Natural killer cell (primary cell): ENCODE measurements at places on chromosomes 16 and 17. TPM values are rescaled to one million over a fixed set of nuclear protein-coding genes. Genes with fewer than 3 reads are reported as not detected.
A peak's percentile ranks its signal among the peaks of the same experiment; 100 is the strongest.

CDT1 gene
- 2.6 TPM for total RNA-seq

DNASE1L2 gene
- 1.4 TPM for total RNA-seq

NPIPA8 gene
- not detected for total RNA-seq

ABCA6 gene
- total RNA-seq: 1.6 TPM

LYZL6 gene
- total RNA-seq: not detected

PLA2G10 gene
- total RNA-seq: not detected

CCL5 gene
- total RNA-seq: 793 TPM

DNA sequence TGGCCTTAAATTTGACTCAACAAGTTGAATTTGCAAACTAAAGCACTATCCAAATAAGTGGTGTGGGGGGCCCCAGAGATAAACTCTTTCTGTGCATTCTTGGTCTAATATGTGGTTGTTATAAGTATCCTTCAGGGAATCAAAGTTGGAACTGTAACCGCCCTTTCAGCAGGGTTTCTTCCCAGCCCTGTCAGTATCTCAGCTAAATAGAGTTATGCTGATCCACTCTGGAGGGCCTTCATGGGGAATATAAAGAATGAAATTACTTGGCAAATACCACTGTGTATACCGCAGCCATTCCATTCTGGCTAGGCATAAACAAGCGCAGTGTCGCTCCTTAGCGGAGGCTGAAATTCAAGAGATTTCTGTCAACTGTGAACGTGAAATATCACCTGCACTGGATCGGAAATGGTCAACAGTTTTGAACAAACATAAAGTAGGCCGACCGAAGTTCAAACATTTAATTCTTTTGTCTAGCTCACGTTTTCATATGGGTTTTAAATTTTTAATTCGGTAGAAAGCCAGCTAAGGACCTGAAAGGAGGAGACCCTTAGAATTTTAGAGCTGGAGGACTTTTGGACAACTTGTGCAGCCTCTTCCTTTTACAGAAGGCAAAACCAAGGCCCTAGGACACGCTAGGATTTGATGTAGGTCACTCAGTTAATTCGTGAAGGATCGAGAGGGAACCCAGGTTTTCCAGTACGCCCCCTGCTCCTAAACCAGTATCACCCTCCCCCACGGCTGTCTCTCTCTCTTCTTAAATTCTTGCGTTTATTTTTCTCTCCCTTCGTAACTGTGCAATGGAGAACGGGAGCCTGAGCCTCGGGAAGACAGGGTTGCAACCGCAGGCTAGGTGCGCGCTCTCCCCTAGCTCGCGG, 74.7 kb downstream of the CHD9 start:
- H3K27ac ChIP-seq: peak overlapping the region; percentile 92
- no peaks in the 10 kb centered on the region for H3K36me3 ChIP-seq
- peak; percentile 10 for DNase-seq

DNA sequence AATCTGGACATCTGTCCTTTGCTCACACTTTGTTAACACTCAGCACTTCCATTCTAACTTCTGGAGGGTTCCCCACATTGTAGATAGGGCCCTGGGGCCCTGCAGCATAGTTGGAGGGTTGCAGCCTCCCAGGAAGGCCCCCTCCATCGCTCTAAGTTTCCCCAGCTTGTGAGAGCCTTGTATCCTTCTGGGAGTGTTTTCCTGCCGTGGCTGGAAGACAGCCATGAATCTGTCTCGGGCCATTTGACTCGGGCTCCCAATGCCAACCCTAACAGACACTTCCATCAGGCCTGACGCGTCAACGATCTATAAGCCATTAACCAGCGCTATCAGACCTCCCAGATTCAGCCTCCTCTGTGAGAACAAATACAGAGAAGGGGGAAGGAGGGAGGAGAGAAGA, 263.7 kb upstream of the RPL38 start:
- H3K36me3 ChIP-seq: no peaks in the 10 kb centered on the region
- no peaks in the 10 kb centered on the region for H3K4me1 ChIP-seq
- H3K27ac ChIP-seq: no peak overlapping the region
- DNase-seq: no peak
- no peaks in the 10 kb centered on the region for H3K27me3 ChIP-seq

GRCh38 chr17:9241371-9241712, 220.0 kb downstream of the NTN1 start:
- DNase-seq: peak; percentile 17
- no peak overlapping the region for H3K4me3 ChIP-seq
- H3K4me1 ChIP-seq: peaks cover 25% of the 10 kb centered on the region
- peak overlapping the region; percentile 32 for H3K27ac ChIP-seq

- H3K36me3 ChIP-seq: no peaks in the 10 kb centered on the region
- peaks cover 4% of the 10 kb centered on the region for H3K4me1 ChIP-seq
- H3K27me3 ChIP-seq: peaks cover 14% of the 10 kb centered on the region
Measured at GRCh38 chr16:54280751-54281150, 5.8 kb downstream of the IRX3 start.

- DNase-seq: no peak
- H3K27me3 ChIP-seq: no peaks in the 10 kb centered on the region
- H3K36me3 ChIP-seq: peaks cover 96% of the 10 kb centered on the region
- no peaks in the 10 kb centered on the region for H3K4me1 ChIP-seq
- no peak overlapping the region for H3K27ac ChIP-seq
Measured at GRCh38 chr16:18834864-18835263, 33.5 kb upstream of the ARL6IP1 start.

- DNase-seq: no peak
- H3K27me3 ChIP-seq: no peaks in the 10 kb centered on the region
- no peaks in the 10 kb centered on the region for H3K4me1 ChIP-seq
- no peak overlapping the region for H3K4me3 ChIP-seq
- no peaks in the 10 kb centered on the region for H3K36me3 ChIP-seq
Measured at GRCh38 chr16:454397-454940, 29.0 kb downstream of the RAB11FIP3 start.

GRCh38 chr17:57158325-57158724, 73.3 kb downstream of the AKAP1 start:
- no peaks in the 10 kb centered on the region for H3K27me3 ChIP-seq
- DNase-seq: no peak
- H3K36me3 ChIP-seq: no peaks in the 10 kb centered on the region
- H3K4me1 ChIP-seq: no peaks in the 10 kb centered on the region
- no peak overlapping the region for H3K27ac ChIP-seq

- no peaks in the 10 kb centered on the region for H3K27me3 ChIP-seq
- peaks cover 5% of the 10 kb centered on the region for H3K4me1 ChIP-seq
- no peaks in the 10 kb centered on the region for H3K36me3 ChIP-seq
- H3K4me3 ChIP-seq: no peak overlapping the region
- no peak for DNase-seq
- no peak overlapping the region for H3K27ac ChIP-seq
Measured at GRCh38 chr17:82152114-82152513, 54.1 kb upstream of the FASN start.

DNA sequence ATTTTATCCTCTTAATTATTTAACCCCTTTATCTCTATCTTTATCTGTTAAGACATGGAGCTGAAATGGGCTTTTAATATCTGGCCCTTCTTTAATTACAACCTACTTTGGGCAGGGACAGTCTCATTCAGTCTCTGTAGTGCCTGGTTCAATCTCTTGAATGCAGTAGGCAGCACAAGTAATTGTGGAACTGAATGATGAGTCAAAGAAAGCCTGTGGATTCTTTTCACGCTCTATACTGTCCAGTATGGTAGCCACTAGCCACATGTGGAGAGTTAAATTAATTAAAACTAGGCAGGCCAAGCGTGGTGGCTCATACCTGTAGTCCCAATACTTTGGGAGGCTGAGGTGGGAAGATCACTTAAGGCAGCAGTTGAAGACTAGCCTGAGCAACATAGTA, 9.3 kb downstream of the BPTF start:
- no peaks in the 10 kb centered on the region for H3K27me3 ChIP-seq
- H3K4me3 ChIP-seq: no peak overlapping the region
- H3K27ac ChIP-seq: no peak overlapping the region
- DNase-seq: no peak
- peaks cover 6% of the 10 kb centered on the region for H3K4me1 ChIP-seq
- H3K36me3 ChIP-seq: no peaks in the 10 kb centered on the region

DNA sequence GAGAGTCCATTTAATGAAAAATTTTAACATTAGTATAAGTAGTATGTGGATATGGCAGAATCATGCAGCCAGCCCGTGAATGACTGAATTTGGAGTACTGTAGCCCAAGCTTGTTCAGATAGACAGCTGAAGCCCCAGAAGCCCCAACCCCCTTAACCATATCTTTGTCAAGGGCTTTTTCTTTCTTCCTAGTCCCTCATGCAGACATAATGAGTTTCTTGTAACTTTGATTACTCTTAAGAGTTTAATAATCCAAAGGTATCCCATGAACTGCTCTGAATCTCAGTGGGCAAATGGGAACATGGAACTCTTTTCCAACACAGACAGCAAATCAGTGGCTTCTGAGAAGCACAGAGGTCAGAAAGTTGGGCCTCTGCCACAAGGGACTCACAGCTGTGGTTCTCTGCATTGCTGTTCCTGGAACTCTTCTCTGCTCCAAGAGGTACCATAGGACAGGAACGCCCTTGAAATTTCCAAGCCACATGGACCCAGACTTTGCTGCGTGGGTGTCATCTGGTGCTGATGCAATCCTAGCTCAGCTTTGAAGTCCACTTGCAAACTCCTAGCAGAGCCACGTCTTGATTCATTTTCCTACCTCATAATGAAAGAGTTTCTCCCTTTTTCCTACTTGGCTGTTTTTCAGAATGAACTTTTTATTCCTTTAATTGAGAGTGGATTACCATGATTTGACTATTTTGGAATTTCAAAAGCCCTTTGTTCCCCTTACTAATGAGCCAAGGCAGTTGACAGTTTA, 18.1 kb downstream of the LYRM1 start:
- H3K27ac ChIP-seq: no peak overlapping the region
- no peaks in the 10 kb centered on the region for H3K27me3 ChIP-seq
- peaks cover 10% of the 10 kb centered on the region for H3K36me3 ChIP-seq
- H3K4me3 ChIP-seq: no peak overlapping the region
- no peaks in the 10 kb centered on the region for H3K4me1 ChIP-seq
- DNase-seq: no peak

GRCh38 chr16:10812312-10813098, 6.1 kb downstream of the TVP23A start:
- H3K36me3 ChIP-seq: no peaks in the 10 kb centered on the region
- H3K4me3 ChIP-seq: no peak overlapping the region
- DNase-seq: no peak
- no peak overlapping the region for H3K27ac ChIP-seq
- no peaks in the 10 kb centered on the region for H3K4me1 ChIP-seq

- H3K27ac ChIP-seq: peak overlapping the region; percentile 21
- H3K4me1 ChIP-seq: peaks cover 98% of the 10 kb centered on the region
- peaks cover 16% of the 10 kb centered on the region for H3K36me3 ChIP-seq
- DNase-seq: no peak
- H3K4me3 ChIP-seq: no peak overlapping the region
- H3K27me3 ChIP-seq: no peaks in the 10 kb centered on the region
Measured at GRCh38 chr17:74740641-74741387, 3.8 kb downstream of the RAB37 start.

DNA sequence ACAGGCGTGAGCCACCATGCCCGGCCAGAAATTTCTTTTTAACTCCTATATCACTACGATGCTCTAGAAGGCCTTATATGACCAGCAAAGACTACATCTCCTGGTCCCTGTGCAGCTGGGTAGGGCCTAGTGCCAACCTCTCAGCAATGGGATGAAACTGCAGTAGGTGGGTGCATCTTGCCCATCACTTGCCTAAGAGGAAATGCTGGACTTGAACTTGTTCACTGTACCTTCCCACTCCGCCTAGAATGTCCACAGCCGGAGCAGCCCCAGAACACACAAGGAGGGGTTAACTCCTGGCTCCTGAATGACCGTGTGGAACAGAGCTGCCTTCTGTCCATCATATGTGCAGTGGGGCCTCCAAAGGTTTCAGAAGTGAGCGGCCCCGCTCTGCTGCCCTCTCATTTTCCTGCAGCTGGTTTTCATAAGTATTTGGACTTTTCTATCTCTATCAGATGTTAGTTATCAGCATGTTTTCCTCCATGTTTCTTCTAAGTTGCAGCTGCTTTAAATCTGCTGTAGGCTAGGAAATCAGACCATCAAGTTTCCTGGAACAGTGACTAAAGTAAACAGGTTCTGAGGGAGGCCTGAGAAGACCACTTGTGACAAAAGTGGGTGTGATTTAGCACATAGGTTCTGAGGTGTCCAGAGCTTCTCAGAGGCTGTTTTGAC, 52.5 kb downstream of the WSB1 start:
- H3K4me1 ChIP-seq: peaks cover 52% of the 10 kb centered on the region
- H3K27ac ChIP-seq: peak overlapping the region; percentile 72

- no peak overlapping the region for H3K4me3 ChIP-seq
- no peaks in the 10 kb centered on the region for H3K27me3 ChIP-seq
- H3K36me3 ChIP-seq: no peaks in the 10 kb centered on the region
- no peak overlapping the region for H3K27ac ChIP-seq
- no peak for DNase-seq
- no peaks in the 10 kb centered on the region for H3K4me1 ChIP-seq
Measured at GRCh38 chr17:57092171-57092570, 7.1 kb downstream of the AKAP1 start.

GRCh38 chr16:81808933-81809480, 29.9 kb downstream of the PLCG2 start:
- H3K27ac ChIP-seq: peak overlapping the region; percentile 86
- peak; percentile 52 for DNase-seq
- H3K4me3 ChIP-seq: no peak overlapping the region
- peaks cover 77% of the 10 kb centered on the region for H3K4me1 ChIP-seq
- no peaks in the 10 kb centered on the region for H3K27me3 ChIP-seq

DNA sequence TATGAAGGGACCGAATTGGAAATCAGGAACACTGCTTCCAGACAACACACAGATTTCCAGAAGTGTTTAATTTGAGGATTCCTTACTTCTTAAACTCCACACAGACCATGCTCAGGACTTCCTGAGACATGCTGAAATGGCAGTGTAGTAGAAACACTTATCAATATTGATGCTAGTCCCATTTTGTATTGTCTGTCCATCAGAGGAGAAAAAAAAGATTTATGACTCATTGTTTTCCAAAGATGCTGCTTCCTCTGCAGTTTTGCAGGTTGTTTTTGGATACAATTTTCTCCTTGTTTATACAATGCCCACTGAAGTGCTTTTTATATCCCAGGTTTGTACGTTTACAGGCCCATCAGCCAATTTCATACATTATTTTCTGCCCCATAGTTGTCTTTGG, 68.3 kb upstream of the TANC2 start:
- no peak for DNase-seq
- no peaks in the 10 kb centered on the region for H3K36me3 ChIP-seq
- H3K27ac ChIP-seq: no peak overlapping the region
- H3K27me3 ChIP-seq: no peaks in the 10 kb centered on the region

DNA sequence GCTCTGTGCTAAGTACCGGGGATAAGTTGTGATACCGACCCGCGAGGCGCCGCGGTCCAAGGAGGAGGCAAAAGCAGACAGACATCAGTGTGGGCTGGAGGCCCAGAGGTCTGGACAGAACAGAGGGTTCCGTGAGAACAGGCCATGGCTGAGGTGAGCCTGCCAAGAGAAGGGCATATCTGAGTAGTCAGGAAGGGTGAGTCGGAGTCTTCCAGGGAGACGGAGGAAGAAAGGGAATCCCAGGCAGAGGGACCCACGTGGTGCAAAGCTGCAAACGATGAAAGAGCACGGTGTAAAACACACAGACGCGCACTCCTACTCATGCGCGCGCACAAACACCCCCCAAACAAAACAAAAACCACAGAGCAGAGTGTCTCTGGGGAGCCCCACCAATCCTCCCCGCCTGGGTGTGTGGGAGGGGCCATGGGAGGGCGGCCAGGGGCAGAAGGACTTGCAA, 18.1 kb downstream of the RHBDL3 start:
- H3K27ac ChIP-seq: no peak overlapping the region
- DNase-seq: no peak
- no peaks in the 10 kb centered on the region for H3K27me3 ChIP-seq
- H3K4me1 ChIP-seq: peaks cover 4% of the 10 kb centered on the region
- no peak overlapping the region for H3K4me3 ChIP-seq
